ENCODE measurements at places on chromosomes 5 and 9. TPM values are rescaled to one million over a fixed set of nuclear protein-coding genes. Genes with fewer than 3 reads are reported as not detected.

- H3K27ac ChIP-seq: no peak overlapping the region
- no peaks in the 10 kb centered on the region for H3K36me3 ChIP-seq
- H3K4me3 ChIP-seq: no peak overlapping the region
These were observed 421.4 kb upstream of the WWC1 start for GRCh38 chr5:167870055-167870454.

- no peaks in the 10 kb centered on the region for H3K4me1 ChIP-seq
- no peaks in the 10 kb centered on the region for H3K36me3 ChIP-seq
These were observed 128.9 kb downstream of the GDNF start for GRCh38 chr5:37710965-37711364.

- no peak overlapping the region for H3K4me3 ChIP-seq
- H3K36me3 ChIP-seq: no peaks in the 10 kb centered on the region
- no peaks in the 10 kb centered on the region for H3K27me3 ChIP-seq
- H3K4me1 ChIP-seq: peaks cover 33% of the 10 kb centered on the region
These were observed 11.0 kb downstream of the MPDZ start for GRCh38 chr9:13268469-13268868.

The PIP5KL1 gene
- total RNA-seq: 0.55 TPM

DNA sequence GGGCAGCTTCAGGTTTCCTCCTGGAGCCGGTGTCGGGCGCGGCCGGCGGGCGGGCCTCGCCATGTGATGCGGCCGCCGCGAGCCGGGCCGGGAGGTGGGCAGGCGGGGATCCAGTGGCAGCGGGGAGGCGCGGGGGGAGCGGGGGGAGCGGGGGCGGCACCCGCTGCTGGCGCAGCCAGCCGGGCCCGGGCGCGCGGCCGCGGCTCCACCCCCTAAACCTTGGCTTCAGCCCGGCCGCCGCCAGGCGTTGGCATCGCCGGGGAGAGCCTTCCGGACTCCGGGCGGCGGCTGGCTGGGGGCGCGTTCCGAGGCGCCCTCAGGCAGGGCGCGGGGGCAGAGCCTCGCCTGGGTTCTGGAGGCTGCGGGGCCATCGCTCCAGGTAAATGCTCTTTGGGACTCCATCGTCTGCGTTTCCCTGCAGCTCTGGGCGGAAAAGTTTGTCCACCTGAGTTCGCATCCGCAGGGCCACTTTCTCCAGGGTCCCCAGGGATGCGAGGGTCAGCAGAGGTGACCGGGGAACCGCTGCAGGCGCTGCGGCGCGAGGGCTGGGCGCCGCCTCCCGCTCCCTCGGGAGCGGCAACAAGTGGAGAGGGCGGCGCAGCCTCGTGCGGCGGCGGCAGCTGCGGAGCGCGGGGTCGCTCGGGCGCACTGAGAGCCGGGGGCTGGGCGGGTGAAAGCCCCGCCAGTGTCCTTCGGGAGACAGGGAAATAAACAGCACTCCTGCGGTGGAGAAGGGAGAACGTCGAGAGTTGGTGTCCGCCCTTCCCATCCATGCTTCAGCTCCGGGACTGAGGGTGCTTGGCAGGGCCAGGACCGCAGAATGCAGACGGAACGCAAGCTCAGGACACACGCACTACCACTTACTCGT lies at the start of gene ARHGEF28:
Gene ARHGEF28 (plus strand): TSS at position 253 of the 868 bp plus-strand sequence. CDS start 58,656 bp downstream, outside the sequence.
- peak; percentile 87 for DNase-seq
- H3K4me1 ChIP-seq: no peaks in the 10 kb centered on the region
- H3K27ac ChIP-seq: peak within 1 kb of the TSS; percentile 99
- peaks cover 16% of the 10 kb centered on the region for H3K27me3 ChIP-seq

DNA sequence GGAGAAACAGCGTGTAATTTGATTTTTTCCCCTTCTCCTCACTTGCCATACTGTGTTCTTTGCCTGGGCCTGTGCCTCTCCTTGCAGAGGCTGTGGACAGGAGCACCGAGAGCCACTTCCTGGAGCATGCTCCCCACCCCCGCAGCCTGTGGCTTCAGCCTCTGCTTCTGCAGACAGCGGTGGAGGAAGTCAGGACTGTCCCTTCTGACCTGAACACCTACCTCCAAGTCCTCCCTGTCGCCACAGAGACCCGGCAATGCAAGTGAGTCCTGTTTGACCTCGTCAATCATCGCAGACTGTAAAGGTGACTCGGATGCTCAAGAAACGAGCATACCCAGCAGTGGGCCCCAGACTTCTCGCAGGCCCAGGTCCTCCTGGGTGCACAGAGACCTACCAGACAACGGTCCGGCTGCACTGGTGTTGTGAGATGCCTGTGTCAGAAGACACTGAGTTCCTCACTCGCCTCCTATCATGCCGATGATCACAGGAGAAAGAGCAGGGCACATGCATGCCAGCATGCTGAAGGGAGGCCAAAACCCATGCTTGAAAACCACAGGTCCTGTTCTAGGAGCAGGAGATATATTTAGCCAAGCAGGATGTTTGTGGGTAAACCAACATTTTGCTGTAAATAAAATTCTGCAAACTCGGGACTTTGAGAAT lies 198.8 kb downstream of the AUH start:
- peak; percentile 50 for DNase-seq
- peak overlapping the region; percentile 75 for H3K27ac ChIP-seq
- no peaks in the 10 kb centered on the region for H3K36me3 ChIP-seq
- no peaks in the 10 kb centered on the region for H3K27me3 ChIP-seq
- H3K4me1 ChIP-seq: peaks cover 15% of the 10 kb centered on the region

The NUDT2 gene
- total RNA-seq: 0.87 TPM

DNA sequence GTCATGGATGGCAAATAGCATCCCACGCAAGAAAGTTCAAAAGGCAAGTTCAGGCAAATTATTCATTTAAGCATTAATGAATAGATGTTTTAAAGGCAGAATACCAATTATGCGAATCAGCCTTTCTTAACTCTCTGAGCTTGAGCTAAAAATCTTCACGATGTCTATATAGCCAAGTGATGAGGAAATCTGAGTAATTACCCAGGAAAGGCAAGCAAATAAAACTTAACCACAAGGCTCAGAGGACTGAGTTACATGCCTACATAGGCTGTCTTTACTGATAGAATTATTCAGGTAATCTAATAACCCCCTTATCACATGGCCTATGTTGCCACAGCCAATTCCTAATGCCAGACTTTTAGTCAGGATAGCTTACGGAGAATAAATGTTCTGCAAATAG lies 120.8 kb upstream of the MTAP start:
- no peaks in the 10 kb centered on the region for H3K4me1 ChIP-seq
- DNase-seq: no peak
- no peak overlapping the region for H3K4me3 ChIP-seq
- H3K27ac ChIP-seq: no peak overlapping the region
- H3K27me3 ChIP-seq: no peaks in the 10 kb centered on the region
- no peaks in the 10 kb centered on the region for H3K36me3 ChIP-seq

The OSMR gene
- total RNA-seq: 5.5 TPM

The TMCO6 gene
- 40.8 TPM for total RNA-seq

The BARHL1 gene
- total RNA-seq: not detected

The NR6A1 gene
- total RNA-seq: 3.2 TPM

The C5orf52 gene
- total RNA-seq: not detected

The SLCO6A1 gene
- not detected for total RNA-seq

The ODF2 gene
- 18.1 TPM for total RNA-seq

The SHC3 gene
- 1.7 TPM for total RNA-seq

GRCh38 chr5:139378941-139379361 lies 4.1 kb downstream of the SLC23A1 start:
- DNase-seq: no peak
- peaks cover 15% of the 10 kb centered on the region for H3K36me3 ChIP-seq
- no peak overlapping the region for H3K4me3 ChIP-seq
- H3K27ac ChIP-seq: no peak overlapping the region
- H3K27me3 ChIP-seq: no peaks in the 10 kb centered on the region
- H3K4me1 ChIP-seq: peaks cover 19% of the 10 kb centered on the region

GRCh38 chr5:139752506-139753473 lies 42.8 kb upstream of the PSD2 start:
- H3K4me1 ChIP-seq: peaks cover 25% of the 10 kb centered on the region
- H3K4me3 ChIP-seq: no peak overlapping the region
- no peak overlapping the region for H3K27ac ChIP-seq
- H3K36me3 ChIP-seq: no peaks in the 10 kb centered on the region

The CBY3 gene
- total RNA-seq: not detected

DNA sequence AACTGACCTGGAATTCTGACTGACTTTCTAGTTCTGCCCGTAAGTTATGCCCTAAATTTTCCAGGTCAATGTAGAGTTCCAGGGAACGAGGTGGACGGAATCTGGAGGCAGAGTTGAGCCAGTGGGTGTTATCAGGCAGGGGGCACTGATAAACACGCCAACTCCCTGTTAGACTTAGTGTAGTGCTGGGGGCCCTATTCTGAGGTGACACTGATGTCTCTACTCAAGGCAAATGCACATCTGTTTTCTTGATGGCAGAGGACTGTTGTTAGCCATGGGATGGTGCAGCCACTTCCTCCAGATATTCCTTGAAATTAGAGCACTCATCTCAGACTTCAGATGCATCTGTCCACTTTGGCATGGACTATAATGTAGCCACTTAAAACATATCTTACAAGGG lies 83.5 kb downstream of the C9orf152 start:
- H3K27ac ChIP-seq: peak overlapping the region; percentile 82
- no peaks in the 10 kb centered on the region for H3K27me3 ChIP-seq
- no peaks in the 10 kb centered on the region for H3K36me3 ChIP-seq
- H3K4me1 ChIP-seq: peaks cover 59% of the 10 kb centered on the region
- H3K4me3 ChIP-seq: no peak overlapping the region

DNA sequence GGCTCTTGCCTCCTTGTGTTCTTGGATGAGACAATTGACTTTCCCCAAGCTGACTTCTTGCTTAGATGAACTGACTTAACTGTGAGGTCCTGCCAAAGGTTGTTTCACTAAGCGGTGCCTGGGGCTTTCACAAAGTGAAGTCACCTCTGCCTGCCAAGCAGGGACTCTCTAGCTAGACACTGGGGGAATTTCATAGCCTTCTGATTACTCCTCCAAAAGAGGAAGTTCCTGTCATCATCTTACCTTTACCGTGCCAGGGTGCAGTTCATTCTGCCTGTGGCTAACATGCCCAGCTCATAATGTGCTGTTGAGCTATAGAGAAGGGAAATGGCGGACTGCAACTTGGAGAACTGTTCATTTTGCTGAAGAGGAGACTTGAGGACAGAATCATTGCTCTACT lies 472.0 kb upstream of the WWC1 start:
- H3K4me3 ChIP-seq: no peak overlapping the region
- H3K27ac ChIP-seq: no peak overlapping the region
- no peaks in the 10 kb centered on the region for H3K4me1 ChIP-seq

GRCh38 chr5:161966564-161966963 lies 101.0 kb upstream of the GABRG2 start:
- H3K4me1 ChIP-seq: no peaks in the 10 kb centered on the region
- no peak for DNase-seq
- no peak overlapping the region for H3K4me3 ChIP-seq
- H3K36me3 ChIP-seq: no peaks in the 10 kb centered on the region
- H3K27ac ChIP-seq: no peak overlapping the region

Measured in stomach (tissue), 19 donors.